Non-pigmented ciliary epithelial cell (primary cell): ENCODE measurements at places on chromosomes 4 and X.
A peak's percentile ranks its signal among the peaks of the same experiment; 100 is the strongest.

DNA sequence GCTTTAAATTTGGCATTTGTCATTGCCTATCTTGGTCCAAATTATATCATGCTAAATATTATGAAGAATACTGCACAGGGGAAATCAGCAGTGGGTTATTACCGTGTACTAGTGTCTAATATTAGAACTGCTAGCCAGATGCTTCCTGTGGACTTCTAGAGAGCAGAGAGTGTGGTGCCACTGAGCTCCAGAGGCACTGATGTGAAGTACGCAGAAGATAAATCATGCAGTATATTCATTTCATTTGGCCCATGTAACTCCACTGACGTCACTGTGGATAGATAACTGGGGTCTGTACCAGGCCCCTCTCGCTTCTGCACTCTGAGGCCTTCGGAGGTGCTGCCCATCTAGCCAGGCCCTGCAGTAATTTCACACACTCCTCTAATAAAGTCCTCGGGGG, 80.0 kb downstream of the ALPK1 start:
- no peak for DNase-seq

GRCh38 chr4:183401473-183401872, 43.0 kb upstream of the CDKN2AIP start:
- no peak for DNase-seq

DNA sequence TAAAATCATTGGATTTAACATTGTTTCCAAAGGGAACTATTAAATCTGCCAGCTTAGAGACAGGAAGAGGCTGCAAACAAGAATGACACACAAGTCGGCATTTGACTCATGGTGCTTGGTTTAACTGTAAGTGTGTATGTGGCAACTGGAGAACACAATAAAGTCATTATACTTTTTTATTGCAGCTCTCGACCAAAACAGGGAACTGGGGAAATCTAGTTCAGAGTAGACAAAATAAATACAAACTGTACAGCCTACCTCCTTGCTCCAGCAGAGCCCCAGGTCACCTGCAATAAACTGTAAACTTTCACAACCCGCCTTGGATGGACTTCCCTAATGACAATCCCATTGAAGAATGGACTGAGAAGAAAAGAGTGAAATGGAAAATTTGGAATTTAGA, 24.0 kb downstream of the NPY5R start:
- no peak for DNase-seq

DNA sequence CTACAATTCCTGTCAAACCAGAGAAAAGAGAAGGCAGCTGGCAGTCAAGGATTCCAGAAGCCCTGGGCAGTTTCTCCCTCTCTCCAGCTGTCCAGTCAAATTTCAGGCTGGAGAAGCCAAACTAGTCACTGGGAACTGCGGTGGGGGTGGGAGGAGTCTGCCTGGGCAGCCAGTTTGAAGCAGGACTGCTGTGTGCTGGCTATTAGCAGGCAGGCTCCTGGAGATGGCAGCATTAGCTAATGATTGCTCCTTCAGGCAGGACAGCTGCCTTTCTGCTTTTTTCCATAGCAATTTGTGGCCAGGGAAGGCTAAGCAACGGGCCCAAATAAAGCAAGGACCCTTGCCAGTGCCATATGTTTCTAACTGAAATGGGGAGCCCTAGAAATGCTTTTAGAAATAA, 44.7 kb upstream of the FGF13 start:
- no peak for DNase-seq

DNA sequence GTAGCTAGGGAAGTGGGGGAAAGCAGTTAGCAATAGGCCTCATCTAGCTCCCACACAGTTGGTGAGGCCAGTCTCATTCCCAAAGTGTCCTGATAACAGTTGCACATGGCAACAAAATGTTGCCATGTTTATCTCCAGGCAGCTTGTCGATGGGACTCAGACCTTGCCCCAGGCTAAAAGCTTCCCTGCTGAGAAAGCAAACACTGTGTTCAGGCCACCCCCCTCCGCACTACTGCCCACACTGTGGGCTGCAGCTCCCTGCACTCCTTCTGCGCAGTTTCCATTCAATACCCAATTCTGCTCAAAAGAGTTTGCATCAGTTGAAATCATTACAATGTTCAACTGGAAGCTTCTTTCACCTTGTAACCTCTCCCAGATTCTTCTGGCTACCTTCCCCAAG, 287.8 kb upstream of the GK2 start:
- DNase-seq: no peak

GRCh38 chr4:90186229-90186628, 59.0 kb downstream of the CCSER1 start:
- DNase-seq: no peak

GRCh38 chr4:3085948-3086670, 11.6 kb downstream of the HTT start:
- no peak for DNase-seq

DNA sequence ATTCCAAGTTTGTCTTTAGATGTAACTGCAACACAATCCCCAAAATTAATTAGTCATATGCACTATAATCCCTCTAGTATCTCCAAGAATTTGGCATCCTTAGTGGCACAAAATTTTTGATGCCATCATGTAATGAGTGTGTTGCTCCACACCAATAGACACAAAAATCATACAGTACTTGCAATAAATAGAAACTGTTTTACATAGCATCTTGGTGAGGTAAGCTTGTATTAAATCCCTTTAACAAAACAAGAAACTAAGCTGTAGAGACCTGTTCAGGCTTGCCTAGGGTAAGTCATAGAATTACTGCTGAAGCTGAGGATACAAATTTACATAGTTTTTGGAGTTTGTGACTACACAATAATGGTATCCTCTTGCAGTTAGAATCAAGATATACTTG, 64.5 kb upstream of the PRSS12 start:
- peak; percentile 76 for DNase-seq

DNA sequence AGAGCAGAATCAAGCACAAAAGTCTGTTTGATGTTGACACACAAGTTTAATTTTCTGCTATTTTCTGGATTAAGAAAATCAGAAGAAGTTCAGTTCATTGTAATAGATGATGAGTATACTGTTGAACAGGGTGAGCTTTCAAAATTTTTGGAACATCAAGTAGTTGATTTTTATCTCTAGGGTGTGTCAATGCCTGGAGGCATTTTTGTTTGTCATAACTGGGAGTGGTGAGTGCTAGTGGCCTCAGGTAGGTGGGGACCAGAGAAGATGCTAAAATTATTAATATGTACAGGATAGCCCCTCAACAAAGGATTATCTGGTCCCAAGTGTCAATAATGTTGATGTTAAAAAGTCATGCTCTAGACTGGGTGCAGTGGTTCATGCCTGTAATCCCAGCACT, 279.7 kb upstream of the GNPDA2 start:
- no peak for DNase-seq

- no peak for DNase-seq
Measured at GRCh38 chr4:128596115-128596514, 213.4 kb upstream of the JADE1 start.

- DNase-seq: no peak
Measured at GRCh38 chrX:108439961-108440696, 491 bp downstream of the COL4A5 start.

GRCh38 chr4:10750714-10751113, 66.1 kb upstream of the CLNK start:
- no peak for DNase-seq

GRCh38 chr4:149987330-149988086, 90.7 kb upstream of the DCLK2 start:
- no peak for DNase-seq
